ENCODE measurements at places on chromosomes 6 and 20.

DNA sequence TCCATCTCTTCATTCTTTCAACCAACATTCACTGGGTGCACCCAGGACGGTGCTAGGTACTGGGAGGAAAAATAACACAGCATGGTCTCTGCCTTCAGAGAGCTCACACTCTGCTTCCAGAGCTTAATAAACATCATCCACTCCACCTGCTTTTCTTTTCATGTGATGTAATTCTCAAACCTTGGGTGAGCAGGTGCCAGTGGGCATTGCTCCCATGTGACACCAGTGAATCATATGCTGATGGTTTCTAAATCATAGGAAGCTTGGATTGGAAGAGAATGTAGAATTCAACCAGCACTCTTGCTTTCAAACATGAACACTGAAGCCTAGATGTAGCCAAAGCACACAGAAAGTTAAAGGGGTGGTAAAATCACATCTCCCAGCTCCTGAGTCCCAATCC, 189.8 kb downstream of the FOXA2 start:
- DNase-seq = no peak

- DNase-seq = no peak
These were observed 256.3 kb upstream of the TAB2 start for GRCh38 chr6:149060985-149061760.

DNA sequence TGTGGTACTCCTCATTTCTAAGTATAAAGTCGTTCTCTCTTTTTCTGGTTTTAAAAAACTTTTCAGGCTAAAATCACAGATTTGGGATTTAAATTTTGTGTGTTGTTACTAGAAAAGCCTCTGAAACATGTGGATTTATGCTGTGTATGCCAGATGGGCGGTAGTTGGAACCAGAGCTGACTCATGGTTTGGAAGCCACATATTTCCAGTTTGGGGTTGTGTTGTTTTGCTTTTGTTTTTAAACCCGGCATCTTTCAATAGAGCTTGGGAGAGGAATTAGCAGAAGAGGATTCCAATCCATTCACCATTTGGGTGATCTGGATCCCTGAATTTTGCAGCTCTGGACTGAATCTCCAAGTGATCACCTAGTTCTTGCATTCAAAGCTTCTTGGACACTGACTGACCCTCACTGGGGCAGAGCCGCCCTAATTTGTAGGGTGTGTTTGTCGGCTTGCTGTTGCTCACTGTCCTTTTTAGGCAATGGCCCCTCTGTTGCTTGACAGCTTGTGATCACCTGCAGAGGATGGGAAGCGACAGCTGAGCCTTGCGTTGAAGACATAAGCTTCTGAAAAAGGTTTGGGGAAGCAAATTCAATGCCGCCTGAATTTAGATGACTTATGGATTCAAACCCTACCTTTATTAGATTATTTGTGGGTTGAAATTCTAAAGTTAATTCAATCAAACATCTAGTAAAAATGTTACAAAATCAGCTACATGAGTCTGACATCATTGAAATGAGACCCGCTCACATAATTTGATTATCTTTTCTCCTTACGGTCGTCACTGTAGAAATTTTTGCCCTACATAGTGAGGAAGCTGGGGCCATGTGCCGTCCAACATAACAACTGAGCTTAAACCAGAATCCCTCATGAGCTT, 79.9 kb upstream of the CD83 start:
- DNase-seq = no peak

DNA sequence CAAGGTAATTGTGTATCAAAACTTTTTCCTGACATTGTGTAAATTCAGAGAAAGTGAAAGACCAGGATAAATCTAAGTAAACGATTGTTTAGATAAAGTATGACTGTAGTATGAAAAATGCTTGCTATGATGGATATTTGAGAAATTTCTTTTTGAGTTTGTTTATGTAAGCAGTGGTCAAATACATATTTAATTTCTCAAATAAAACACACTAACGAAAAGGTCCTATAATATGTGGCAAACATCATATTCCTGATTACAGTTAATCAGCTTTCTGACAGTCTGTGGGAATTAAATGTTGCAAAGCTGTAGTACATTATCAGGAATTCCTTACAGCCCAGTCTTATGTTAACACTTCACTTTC, 636.9 kb downstream of the MMUT start:
- DNase-seq = no peak

GRCh38 chr6:4128748-4129147, 6.6 kb downstream of the ECI2 start:
- no peak for DNase-seq

DNA sequence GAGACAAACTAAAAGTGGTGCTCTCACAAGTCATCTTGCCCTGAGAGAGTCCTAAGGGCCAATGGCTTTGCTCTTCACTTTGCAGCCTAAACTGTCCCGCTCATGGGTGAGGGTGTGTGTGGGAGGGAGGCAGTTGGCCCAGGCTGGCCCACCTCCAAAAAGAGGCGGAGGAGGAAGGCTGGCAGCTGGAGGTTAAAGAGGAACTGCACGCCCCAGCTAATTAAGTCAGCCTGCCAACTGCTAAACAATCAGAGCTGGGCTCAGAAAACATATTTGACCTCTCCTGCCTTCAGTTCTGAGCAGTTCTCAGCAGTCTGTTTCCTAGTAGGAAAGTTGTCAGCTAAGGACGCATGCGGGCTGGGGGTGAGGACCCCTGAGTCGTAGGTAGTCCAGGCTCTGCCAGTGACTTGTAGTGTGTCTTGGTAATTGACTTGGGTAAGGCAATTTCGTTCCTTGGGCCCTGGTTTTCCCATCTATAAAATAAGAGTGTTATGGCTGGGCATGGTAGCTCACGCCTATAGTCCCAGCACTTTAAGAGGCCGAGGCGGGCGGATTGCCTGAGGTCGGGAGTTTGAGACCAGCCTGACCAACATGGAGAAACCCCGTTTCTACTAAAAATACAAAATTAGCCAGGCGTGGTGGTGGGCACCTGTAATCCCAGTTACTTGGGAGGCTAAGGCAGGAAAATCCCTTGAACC, 17.0 kb downstream of the GSS start:
- DNase-seq = no peak

- DNase-seq = peak; percentile 82
These were observed at the start of gene IRAK1BP1 for GRCh38 chr6:78867370-78868040. Gene IRAK1BP1 (plus strand): TSS chr6:78867551. CDS start chr6:78867577, 26 bp downstream.

- no peak for DNase-seq
These were observed 61.1 kb upstream of the SLC22A16 start for GRCh38 chr6:110537208-110538123.

DNA sequence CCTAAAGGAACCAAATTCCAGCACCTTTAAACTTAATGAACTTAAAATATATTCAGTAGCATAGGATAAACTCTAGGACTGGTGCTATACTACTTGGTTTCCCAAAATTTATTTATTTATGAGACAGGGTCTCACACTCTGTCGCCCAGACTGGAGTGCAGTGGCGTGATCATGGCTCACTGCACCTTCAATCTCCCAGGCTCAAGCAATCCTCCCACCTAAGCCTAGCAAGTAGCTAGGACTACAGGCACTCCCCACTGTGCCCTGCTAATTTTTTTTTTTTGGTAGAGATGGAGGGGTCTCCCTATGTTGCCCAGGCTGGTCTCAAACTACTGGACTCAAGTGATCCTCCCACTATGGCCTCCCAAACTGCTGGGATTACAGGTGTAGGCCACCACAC, 21.4 kb downstream of the EIF2S2 start:
- DNase-seq = no peak

DNA sequence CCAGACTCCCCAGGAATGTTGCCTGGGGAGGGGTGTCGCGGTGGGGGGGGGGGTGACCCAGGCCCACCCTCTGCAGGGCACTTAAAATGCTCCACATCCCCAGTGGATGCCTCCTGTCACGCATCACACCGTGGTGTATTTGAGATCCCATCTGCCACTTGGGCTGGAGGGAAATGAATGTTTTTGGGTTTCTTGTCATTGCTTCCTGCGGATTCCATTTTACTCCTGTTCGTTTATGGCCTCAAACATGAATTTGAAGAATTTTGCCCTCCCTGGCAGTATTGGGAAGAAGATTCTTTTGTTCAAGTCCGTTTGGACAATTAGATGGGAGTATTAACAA, 544 bp upstream of the KHDC1 start:
- no peak for DNase-seq

DNA sequence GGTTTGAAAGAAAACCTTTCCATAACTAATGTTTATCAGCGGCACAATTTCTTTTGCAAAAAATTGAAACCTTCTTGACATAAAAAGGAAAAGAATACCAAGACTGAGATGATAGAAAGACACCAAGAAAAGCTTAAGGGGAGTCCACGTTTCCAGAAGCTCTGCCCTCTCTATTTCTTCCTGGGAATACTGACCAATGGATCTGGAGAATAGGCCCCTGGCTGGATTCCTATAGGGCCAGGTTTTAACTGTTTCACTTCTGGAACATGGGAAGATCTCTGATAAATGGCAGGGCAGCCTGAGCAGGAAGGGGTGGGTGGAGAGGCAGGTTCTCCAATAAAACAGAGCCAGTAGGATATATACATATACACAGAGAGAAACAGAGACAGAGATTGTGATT, 413.4 kb upstream of the JARID2 start:
- no peak for DNase-seq

GRCh38 chr6:41683273-41683522, 44.9 kb downstream of the MDFI start:
- DNase-seq = no peak

DNA sequence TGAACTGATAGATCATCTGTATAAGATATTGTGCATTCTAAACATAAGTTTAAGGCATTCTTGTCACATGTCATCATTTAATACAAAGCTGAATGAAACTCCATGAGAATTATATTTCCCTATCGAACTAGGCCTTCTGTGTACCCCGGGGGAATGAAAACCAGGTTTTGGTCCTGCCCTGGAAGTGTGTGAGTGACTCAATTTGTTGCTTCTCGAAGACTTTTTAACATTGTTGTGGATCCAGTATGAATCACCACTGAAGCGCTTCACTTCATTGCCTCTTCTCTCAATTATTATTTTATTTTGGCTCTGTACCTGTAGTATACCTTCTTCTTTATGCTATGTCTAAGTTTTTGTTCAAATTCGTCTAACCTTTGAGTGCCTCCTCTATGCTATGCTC, 150.8 kb downstream of the GRIK2 start:
- DNase-seq = no peak

GRCh38 chr6:144013486-144013909, 5.4 kb upstream of the PLAGL1 start:
- DNase-seq = peak; percentile 68

Data from CD4-positive, alpha-beta T cell treated with Interleukin-17A for 1 hour (primary cell).